ENCODE measurements at places on chromosomes 7 and 10. TPM values are rescaled to one million over a fixed set of nuclear protein-coding genes. Genes with fewer than 3 reads are reported as not detected.

The ZSCAN21 gene
- 7.9 TPM for total RNA-seq

GRCh38 chr7:153567426-153567825, 484.8 kb upstream of the DPP6 start:
- DNase-seq: no peak

- DNase-seq: no peak
Observed at GRCh38 chr10:116669080-116669479, 48.3 kb downstream of the PNLIPRP2 start.

DNA sequence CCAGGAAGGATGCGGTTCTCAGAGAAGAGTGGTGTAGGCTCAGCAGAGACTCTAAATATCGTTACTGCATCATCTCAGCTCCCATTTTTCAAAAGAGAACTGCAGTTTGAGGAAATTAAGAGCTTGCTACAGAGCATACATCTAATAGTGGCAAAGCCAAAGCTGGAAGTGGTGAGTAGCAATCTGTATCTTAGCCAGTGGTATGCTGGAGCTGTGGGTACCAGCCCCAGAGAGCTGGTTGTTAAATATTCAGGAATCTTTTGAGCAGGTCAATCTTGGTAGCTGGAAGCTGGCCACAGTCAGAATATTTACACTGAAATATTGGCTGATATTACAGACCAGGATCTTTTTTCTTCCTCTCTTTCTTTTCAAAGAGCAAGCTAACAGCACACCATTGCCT, 88.4 kb upstream of the STEAP1B start:
- DNase-seq: no peak

DNA sequence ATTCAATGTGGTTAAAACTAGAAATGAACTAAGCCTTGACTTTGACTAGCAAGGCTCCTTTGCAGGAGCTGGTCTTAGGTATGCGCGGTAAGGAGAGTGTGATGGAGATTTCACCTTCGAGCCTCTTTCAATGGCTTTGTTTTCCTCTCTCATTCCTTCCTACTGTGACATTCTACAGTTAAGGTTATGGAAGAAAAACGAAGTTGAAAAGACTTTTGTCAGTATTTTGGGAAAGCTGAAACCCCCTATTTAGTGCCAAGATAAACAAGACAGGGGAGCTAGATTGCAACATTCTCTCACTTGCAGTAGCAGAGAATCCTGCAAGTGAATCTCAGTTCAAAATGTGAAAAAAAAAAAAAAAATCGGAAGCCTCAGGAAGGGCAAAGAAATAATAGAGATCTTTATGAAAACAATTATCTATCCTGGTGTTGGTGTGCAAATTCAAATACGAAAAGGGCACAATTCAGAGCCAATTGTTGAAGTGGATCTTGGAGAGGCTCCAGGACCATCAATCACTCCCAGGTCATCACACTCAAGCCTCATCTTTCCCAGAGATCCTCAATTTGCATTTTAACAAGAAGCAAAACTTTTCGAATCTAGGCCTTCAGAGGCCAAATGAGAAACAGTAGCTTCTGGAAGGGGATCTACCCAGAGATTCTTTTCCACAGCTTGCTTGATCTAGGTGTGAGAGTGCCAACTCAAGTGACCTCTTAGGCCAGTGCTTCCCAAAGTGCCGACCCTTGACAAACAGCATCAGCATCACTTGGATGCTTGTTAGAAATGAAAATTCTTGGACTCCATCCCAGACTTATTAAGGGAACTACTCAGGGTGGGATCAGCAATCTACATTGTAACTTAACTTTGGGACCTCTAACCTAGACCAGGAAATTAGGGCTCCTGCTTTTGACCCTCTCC, 163.8 kb downstream of the INHBA start:
- DNase-seq: no peak

DNA sequence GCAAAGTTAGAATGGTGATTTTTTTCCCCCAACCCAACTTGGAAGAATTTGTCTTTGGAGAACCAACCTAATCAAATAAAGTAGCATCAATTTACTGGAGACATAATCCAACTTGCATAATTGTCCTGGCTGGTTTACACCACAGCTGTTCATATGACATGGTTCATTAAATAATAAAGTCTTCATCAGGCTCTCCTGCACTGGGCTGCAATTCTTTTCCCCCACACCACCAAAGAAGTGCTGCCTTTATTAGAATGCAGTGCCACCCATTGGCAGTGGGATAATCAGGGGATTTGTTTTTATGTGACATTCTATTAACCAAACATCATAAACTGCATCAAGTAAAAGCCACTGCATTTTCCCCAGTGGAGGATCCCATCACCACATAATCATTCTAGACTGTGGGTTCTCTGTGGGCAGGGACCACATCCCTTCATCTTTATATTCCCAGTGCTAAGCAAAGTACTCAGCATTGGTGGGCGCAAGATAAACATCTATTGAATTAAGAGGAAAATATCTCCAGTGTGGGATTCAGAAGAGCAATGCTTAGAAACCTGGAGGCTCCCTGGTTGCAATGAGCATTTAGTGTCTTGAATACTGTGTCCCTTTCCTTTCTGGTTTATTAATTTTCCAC, 322.0 kb downstream of the KCNMA1 start:
- no peak for DNase-seq

- no peak for DNase-seq
Observed at GRCh38 chr10:62076891-62077290, 175.4 kb downstream of the ARID5B start.

DNA sequence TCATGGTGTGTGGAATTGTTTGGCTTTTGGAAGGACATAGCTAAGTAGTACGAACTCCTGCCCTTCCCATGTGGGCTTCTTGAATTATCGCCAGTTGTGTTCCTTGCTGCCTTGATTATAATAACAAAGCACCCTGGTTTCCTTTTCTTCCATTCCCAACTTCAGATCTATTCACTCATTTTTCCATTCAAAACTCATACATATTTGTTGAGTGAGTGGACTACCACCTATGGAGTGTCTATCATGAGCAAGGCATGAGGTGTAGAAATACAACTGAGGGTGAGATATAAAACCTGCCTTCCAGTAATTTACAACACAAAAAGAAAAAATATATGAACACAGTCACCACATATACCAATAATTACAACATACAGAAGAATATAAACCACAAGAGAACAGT, 4.9 kb upstream of the COL17A1 start:
- no peak for DNase-seq

DNA sequence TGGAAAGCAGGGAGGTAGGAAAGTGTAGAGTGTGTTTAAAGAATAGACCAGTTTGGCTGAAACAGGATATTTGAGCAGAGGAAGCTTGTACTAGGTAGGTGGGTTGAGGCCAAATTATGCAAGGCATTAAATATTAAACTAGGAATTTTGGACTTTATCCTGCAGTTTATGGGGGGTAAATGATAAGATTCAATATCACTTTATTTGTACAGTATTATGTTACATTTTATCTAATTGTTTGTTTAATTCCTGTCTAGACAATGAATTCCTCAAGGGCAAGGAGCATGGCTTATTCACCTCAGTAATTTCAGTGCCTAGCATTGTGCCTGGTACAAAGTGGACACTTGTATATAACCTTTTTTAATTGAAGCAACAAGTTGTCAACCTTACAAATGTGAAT, 125.9 kb downstream of the CFTR start:
- no peak for DNase-seq
